Activated CD8-positive, alpha-beta memory T cell treated with anti-CD3 and anti-CD28 coated beads for 4 hours (primary cell): ENCODE measurements at places on chromosomes 7 and 10.

- DNase-seq = no peak
Measured at GRCh38 chr10:983971-984655, 4.1 kb upstream of the GTPBP4 start.

GRCh38 chr10:14439451-14440259, 108.9 kb upstream of the FRMD4A start:
- DNase-seq = no peak

DNA sequence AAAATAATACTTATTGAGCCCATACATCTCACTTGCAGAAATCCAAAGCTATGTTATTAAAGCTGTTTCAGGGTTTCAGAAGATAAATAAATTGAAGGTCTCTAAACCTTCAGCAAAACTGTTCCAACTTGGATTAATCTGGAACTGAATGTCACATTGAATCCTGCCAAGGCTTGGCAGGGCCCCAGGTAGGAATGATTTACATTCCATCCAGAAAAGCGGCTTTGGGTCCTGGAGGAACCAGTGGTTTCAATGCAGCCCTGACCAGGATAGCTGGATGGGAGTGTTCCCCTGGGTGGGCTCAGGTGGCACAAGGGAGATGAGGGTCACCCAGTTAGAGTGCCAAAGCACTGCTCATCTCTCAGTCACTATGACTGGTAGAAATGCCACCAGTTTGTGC, 37.0 kb upstream of the TMEM72 start:
- no peak for DNase-seq

DNA sequence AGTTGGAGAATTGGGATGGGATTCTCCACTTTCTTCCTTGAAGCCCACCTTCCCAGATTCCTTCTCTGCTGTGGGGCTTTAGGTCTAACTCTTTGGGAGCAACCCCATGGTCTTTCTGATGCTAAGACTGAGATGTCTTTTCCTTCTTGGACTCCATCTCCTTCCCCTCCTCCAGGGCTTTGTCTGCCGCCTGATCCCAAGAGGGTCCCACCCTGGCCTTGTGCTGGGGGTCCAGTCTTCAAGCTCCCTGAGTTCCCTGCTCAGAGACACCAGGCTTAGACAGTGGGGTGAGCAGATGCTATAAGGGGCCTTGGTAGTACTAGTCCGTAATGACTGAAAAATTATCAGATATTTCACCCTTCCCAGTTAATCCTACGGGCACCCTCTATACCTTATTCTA, 150.5 kb downstream of the PTPN20 start:
- no peak for DNase-seq

- DNase-seq = no peak
Measured at GRCh38 chr7:128928159-128928813, 9.4 kb upstream of the IRF5 start.

DNA sequence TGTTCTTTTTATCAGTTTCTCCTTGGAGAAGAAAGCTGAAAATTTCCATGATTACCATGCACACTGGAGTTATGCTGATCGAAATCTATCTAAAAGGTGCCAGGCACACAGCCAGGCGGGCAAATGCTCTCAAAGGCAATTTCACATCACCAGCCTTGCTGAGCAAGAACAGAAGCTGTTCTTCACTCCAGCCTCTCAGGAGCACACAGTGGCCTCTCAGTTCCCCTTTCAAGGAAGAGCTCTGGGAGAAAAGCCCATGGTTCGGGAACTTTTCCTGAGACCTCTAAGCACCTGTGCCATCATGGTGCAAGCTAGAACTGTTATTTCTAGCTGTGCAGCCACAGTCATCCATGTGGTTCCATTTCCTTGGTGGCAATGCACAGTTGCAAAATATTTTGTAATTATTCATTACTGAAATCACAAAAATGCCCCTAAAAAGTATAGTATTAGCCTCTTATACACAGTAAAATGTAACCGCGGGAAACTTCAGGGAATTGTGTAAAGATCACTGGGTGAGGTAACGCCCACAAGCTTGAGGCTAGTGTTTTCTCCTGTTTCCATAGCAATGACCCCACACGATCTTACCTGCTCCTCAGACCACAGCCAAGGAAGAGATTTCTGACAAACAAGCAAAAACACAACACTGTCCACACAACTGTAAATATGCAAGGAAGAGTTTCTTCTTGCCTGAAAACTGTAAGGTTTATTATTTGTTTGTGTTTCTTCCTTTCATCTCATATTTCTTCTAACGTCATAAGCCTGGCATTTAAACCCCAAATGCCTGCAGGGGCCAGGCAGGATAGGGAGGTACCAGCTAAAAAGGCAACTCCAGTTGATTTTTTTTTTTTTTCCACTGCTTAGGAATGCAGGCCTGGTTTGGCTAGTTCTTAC, 121.2 kb downstream of the FAM107B start:
- DNase-seq = no peak

- DNase-seq = no peak
Measured at GRCh38 chr10:102965311-102965851, 47.3 kb downstream of the CNNM2 start.

DNA sequence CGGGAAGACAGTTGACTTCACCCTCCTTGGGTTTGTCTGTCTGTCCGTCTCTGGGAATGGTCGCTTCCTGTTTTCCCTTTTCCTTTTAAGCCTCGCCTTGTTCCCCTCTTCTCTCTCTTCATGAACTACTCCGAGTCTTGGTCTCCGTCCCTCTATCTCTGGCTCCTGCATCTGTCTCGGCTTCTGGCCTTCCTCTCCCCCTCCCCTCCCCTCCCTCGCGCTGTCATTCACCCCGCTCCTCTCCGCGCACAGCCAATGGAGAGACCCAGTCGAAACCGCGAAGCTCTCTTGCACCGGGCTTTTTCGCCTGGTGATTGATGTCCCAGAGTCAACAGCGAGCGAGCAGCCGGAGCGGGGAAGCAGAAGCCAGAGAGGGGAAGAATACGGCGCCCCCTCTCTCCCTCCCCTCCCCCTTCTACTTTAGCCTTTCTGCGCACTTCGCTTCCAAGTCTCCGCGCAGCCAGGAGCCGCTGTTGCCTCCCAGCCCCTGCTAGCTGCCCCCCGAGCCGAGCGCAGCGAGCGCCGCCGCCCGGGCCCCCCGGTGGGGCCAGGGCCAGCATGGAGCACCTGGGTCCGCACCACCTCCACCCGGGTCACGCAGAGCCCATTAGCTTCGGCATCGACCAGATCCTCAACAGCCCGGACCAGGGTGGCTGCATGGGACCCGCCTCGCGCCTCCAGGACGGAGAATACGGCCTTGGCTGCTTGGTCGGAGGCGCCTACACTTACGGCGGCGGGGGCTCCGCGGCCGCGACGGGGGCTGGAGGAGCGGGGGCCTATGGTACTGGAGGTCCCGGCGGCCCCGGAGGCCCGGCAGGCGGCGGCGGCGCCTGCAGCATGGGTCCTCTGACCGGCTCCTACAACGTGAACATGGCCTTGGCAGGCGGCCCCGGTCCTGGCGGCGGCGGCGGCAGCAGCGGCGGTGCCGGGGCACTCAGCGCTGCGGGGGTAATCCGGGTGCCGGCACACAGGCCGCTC, at the start of gene TLX1:
Gene TLX1 (plus strand): TSS at position 317 of the 978 bp plus-strand sequence. CDS start 242 bp downstream, at position 559.
- no peak for DNase-seq

GRCh38 chr10:132701099-132701845, 84.7 kb downstream of the NKX6-2 start:
- DNase-seq = no peak

DNA sequence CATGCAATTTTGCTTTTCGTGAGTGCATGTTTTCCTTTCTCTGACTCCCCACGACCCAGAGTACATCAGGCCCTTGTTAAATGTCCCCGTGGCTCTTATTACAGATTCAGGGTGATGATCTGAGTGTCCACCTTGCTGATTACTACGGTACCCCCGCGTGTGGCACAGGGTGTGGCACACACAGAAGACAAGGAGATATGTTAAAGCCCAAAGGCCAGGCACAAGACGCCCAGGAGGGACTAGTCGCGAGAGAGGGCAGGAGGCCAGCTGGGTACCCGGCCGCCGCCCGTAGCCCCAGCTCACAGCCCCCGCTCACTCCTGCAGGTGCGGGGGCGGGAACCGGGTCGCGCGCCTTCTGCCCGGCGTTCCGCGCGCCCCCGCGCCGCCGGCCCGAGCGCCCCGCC, 281 bp upstream of the EXOC6 start:
- DNase-seq = no peak

- no peak for DNase-seq
Measured at GRCh38 chr7:11489280-11489679, 342.7 kb downstream of the THSD7A start.

DNA sequence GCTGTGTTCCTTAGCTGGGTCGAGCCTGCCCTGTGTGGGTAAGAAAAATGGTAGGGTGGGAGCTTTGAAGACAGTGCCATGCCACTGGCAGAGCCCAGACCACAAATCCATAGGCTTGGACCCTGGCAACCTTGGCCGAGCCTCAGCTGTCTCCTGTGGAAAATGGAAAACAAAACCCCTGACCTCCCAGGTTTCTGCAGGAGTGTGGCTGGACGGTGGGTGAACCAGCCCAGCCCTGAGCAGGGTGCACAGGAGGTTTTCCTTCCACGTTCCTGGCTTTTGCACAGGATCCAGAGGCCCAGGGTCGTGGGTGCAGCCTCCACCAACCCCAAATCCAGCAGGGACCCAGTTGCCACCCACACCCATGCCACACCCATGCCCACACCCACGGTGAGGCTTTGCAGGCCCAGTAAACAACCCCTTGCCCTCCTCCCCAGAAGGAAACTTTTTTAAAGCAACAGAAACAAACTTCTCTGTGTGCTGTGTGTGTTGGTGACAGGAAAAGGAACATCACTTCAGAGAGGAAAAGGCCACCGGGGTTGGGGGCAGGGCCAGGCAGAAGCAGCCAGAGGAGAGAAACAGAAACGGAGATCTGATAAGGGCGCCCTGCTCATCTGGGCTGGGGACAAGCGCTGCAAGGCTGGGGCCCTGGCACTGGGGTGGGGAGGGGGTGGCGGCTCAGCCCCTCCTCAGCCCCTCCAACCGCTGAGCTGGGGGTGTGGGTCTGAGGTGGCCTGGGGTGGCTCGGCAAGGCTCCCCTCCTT, 20.7 kb upstream of the ZMIZ1 start:
- DNase-seq = no peak

GRCh38 chr10:97280783-97281182, 11.7 kb downstream of the ARHGAP19 start:
- no peak for DNase-seq

DNA sequence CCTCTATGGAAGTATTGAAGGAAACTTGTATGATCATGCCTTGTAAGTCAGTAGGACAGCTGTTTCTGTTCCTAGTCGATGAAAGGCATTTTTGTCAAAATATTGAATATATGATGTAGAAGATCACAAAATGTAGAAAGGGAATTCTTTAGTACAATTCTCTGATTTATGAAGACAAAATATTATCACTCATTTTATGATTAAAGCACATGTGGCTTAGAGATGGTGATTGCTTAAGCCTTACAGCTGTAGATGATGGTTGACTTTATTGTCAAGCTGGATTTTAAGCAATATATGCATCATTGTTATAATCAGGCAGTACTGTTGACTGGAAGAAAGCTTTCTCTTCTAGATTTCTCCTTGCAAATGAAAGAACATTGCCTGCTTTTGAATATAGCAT, 26.4 kb downstream of the MXI1 start:
- DNase-seq = no peak

DNA sequence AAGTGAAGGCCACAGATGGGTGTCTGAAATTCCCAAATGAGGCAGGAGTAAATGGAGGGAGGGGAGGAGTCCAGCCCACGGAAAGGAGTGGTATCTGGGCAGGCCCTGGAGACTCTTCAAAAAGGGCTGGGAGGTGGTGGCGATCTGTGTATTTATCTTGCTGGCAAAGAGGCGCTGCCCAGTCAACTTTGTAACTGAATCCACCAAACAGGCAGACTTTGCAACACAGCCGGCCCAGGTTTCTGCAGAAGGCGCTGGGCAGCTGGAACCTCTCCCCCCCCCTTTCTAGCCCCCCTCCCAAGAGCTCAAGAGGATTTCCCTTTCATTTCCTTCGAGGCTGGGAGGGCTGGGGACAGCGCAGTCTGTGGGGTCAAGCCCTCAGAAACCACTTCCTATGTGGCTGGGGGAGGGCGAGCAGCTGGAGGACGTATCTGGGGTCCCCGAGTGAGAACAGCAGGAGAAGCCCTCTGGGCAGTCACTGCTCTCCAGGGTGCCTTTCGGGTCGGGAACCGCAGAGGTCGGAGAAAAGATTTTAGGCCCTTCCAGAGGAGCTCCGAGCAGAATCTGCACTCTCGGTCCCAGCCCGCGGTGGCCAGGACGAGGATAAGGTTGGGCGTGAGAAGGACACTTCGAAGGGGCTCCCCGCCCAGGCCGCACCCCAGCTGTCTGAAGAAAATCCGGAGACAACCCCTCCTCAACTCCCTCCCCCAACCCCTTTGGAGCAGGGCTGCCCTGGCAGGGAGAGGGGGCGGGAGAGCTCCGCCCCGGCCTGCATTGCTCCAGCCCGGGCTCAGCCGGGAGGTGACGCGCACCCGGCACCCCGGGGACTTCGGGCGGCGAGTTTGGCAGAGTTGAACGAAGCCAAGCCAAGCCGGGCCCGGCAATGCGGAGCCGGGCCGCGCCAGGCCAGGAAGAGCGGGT, 965 bp downstream of the ZCCHC24 start:
- peak; percentile 10 for DNase-seq

DNA sequence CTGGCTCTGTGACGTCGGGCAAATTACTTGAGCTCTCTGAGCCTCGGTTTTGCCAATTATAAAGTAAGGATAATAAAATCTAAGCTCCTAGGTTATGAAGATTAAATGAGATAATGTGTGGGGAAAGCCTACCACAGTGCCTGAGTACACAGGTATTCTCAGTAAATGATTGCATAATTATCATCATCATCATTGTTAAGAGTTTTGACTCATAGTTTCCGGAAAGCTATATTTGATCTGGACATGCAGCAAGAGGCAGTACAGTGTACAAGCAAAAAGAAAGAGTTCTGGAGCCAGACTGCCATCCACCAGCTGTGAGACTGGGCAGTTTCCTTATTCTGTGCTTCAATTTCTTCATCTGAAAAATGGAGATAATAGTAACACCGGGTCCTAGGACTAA, 155.6 kb upstream of the YAE1 start:
- DNase-seq = no peak

- DNase-seq = no peak
Measured at GRCh38 chr7:17486835-17487234, 188.4 kb downstream of the AHR start.

DNA sequence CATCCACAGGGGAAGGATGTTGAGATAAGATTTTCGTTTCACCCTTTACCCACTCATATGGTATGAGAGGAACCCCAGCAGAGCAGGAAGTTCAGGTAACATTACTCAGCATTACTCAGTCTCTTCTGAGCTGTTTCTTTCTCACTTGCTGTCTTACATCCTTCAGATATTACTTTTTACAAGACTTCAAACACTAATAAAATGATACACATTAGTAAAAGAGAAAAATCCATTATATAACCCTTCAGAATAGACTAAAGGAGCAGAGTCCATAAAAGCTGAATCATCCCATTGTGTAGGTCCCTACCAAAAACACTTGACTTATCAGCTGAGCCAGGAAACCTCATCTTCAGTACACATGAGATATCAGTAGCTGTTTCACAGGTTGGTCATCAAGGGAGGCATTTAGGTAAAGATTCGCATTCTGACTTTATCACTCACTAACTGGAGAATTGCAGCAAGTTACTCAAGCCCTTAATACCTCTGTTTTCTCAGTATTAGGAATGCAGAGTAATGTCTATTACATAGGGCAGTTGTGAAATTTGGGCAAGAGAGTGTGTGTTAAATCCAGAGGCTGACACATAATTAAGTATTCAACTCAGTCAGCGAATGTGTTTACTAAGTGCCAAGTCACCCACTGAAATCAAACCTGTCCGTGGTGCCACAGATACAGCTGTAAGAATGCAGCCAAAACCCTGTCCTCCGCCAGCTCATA, 44.7 kb downstream of the KLF6 start:
- no peak for DNase-seq
